ENCODE measurements at places on chromosomes 6 and 20.

DNA sequence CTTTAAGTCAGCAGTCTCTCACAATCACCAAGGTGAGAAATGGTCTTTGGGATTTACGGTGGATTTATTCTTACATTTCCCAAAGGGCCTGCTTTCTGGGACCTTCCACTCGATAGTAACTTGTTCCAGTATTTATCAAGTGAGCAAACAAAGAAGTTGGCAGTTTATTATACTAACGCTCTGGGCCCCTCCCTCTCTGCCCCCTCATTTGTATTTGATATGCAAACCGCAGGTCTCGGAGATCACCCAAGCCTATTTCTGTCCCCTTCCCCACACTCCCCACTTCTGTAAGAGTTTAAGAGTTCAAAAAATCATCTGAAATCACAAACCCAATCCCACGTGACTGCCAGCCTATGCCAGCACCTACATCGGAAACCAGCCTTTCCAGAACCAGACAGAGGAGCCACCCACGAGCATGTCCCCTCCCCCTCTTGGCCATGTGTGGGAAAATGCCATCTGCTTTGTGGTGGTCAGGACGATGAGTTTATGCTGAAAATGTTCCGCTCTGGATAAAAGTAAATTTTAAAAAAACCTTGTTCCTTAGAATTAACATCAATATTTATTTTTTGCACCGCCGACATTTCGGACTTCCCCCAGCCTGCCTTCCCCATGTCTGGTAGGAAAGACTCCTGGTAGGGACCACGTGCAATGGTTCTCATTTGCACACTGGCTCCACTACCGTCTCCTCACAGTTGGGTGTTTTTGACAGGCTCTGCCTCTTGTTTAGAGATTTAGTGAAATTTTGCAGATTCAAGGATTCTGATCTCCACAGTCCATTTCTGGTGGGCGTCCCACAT, 281.0 kb downstream of the TFAP2C start:
- DNase-seq, result peak; percentile 75

GRCh38 chr6:137413482-137413881, 80.7 kb downstream of the OLIG3 start:
- no peak for DNase-seq

DNA sequence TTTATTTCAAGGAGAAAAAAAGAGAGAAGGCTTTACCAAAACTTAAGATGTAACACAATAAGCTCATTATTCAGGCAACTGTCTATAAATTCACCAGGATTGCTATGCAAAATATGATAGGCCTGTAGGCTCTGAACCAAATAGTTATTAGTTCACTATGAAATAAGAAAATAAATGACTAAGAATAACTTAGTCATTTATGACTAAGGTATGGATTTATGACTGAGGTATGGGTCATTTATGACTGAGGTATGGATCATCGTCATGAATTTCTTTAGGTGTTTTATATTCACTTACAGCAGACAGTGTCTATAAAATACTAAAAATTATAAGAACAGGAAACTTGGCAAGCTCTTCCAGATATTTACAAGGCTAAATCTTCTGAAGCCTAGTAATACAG, 52.1 kb upstream of the SNX9 start:
- no peak for DNase-seq

- no peak for DNase-seq
These were observed 187.8 kb downstream of the OGFRL1 start for GRCh38 chr6:71476371-71476770.

DNA sequence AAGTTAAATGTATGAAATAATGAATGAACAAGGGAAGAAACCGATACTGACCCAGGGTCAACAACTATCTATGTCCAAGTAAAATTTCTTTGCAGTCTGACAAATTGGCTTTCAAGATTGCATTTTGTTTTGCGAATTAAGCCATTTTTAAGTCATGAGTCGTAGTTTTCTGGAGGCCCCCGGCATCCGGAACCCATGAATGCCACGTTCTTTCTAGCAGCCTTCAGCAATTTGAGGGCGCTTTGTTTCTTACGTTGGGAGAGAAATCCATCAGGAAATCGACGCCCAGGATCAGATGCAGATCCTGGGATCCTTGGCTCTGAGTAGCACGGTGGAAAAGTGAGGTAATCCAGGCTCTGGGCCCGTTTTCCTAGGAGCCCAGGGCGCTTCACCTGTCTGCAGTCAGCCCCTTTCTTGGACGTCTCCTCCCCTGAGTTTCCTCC, 309 bp upstream of the ABRACL start:
- DNase-seq, result no peak

DNA sequence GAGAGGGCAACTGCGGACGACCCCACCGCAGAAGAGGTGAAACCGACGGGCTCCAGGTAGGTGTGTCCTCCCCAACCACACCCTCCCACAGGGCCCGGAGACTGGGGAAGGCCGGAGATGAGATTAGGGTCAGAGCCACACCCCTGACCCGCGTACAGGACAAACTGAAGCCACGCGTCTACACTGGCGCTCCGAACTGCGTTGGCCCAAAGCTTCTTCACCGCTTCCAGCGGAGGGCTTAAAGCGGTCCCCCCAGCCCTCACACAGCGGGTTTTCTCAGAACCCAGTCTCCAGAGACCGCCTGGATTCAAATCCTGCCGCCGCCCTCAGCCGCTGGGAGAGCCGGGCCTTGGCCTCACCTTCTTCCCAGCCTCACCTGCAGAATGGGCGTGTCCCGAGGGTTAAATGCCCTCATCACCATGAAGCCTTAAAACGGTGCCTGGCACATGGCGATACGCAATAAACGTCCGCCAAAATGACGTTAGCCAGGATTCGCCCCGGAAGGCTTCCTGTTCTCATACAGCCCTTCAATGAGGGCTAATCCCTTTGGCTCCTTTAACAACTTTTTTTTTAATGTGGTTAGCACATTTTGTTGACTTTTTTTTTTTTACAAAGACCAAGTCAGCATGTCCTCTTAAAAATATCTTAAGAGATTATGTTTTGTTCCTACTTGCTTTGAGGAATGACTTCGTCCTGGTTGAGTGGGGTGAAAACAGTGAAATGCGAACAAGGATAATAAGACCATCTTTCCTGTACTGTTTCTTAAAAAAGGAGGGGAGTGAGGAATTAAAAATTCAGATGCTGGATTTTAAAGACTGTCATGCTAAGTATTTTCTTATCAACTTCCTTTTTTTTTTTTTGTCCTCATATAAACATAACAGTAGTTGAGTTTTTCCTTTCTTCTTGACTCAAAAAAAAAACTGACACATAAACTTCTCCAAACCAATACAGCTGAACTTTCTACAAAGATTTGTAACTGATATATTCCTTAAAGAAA, 15.1 kb upstream of the ZNF217 start:
- no peak for DNase-seq

DNA sequence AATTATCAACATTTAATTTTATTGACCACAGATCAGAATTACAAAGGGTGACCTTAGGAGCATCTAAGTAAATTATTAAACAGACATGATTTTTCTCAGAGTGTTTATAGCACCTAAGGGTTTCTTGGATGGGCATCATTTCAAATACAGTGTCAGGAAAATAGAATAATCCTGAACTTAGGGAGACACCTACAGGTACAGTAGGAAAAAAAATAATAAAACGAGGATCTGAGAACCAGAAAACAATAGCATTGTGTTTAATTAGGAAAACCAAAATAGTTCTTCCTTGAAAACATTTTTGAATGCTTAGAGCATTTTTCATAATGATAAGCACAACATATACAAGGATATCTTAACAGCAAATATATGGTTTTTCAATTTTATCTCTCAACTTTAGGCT, 39.2 kb downstream of the MMUT start:
- no peak for DNase-seq

- DNase-seq, result no peak
These were observed 3.1 kb upstream of the TAF8 start for GRCh38 chr6:42047213-42047590.

DNA sequence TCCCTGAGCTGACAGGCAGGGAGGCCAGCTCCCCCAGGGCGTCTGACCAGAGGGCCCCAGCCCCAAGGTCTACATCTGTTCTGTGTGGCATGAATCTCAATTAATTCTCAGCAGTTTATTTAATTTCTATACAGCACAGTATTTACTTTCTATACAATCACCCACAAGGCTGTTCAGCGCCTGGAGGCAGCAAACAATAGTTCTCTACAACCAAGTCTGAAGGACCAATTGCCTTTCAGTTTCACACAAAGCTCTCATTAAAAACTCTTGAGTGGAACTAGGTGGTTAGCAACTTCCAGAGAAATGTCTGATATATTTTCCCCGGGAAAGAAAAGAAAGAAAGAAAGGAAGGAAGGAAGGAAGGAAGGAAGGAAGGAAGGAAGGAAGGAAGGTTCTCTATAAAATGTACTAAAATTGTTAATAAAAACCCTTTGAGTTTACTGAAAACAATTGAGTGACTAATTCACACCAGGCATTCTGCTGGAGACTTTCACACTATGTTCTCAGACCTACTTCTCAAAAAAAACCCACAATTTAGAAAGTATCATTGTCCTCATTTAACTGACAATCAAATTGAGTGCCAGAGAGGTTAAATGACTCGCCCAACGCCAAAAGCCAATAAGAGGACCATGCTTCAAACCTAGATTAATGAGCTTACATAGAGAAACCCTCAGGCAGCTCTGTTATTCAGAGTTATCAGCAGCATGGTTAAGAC, 62.5 kb downstream of the METTL24 start:
- DNase-seq, result no peak

DNA sequence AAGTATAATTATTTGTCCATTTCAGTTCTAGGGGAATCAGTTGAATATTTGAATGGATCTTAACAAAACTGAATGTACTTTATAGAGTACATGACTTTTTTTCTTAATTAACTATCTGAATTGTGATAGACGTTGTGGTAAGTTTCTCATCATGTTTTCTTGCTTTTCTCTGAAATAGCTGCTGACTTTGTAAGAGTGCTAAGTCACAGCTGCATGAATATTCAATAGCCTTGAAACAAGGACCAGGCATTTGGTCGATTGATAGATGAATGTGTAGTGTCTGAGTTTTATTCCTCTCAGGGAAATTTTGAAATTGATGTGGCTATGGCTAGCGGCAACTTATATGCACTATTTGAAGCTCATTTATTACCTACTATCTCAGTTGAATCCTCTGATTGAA, 56.0 kb downstream of the ADGRB3 start:
- no peak for DNase-seq

DNA sequence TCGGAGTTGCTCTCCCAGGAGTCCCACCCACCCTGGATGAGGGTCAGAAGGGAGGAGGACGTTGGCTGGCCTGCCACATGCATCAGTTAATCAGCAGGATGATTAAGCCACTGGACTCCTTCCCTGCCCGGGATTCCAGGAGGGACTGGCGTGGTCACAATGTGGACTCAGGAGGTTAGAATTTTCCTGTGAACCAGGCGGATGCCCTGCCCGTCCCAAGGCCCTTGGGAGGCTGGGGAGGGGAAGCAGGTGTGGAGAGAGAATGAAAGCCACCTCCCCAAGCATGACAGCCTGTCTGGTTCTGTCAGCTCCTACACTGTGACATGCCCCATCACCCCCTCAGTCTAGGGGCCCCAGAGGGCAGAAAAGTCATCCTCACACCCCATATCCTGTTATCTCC, 11.6 kb upstream of the ITPR3 start:
- DNase-seq, result no peak

GRCh38 chr6:25175196-25175595, 104.0 kb upstream of the CARMIL1 start:
- no peak for DNase-seq

DNA sequence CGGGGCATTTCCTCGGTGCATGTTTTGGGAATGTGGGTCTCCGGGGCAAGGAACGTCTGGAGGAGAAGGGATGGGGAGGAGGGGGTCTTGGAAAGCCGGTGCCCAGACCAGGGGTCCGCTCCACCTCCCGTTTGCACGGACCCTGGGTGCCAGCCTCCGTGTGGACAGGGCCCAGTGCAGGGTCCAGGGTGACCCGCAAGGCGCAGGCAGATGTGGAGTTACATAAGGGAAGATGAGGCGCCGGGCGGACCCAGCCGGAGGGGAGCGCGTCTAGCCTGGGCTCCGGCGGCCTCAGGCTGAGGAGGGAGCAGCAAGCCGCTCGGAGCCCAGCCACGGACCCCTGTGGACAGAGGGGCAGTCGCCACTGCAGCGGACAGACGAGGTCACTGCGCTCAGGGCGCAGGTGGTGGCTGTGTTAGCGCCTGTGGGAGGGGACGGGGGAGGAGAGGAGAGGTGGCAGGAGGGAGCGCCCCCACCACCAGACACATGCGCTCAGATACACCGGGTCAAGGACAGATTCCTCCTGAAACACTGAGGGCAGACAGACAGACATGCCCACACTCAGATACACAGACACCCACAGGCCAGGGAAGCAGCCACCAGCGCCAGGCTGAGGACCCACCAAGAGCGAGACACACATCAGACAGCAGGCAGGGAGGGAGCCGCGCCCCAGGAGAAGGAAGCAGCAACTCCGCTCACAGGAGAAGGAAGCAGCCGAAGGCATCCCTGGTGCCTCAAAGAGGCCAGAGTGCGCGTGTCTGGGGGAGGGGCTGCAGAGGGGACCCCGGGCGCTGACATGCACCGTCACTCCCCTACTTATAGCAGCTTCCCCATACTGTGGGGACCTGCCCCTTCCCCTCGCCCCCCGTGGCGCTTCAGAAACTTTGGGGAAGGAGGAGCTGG, 839 bp upstream of the HRH3 start:
- DNase-seq, result no peak

DNA sequence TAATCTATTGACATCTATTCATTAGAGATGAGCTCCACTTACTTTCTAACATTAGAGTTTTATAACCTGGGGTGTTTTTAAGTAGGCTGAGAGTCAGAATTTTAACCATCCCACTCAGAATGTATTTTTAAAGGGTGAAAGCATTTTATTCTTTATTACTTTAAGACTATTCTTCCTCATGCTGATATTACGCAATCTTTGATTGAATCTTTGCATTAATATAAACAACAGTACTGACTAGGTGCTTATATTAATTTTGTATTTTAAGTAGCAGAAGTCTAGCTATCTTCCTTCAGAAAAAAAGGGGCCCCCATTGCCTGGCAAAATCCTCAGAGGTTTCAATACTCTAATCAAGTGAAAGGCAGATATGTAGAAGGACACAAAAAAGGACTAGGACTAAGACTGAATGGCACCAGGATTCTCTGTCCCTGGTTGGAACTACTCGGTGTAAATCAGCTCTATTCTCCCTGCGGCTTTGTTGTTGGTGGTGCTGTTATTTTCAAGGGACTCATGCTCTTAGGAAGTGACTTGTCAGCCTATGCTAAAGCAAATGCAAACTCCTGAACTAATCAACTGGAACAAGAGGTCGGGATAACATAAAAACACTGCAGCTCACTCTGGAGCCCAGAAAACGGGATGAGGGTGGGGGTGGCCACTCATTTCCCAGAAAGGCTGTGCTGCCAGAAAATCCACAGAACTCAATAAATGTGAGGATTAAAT, 1324.4 kb downstream of the GRIK2 start:
- no peak for DNase-seq
